NCI-H1694 (cell line): ENCODE measurements at places on chromosomes 1 and 21.

GRCh38 chr1:53409695-53410094 is 49.5 kb upstream of the DMRTB1 start:
- no peak for DNase-seq

GRCh38 chr1:245288796-245289195 is 134.0 kb downstream of the KIF26B start:
- no peak for DNase-seq

- DNase-seq: no peak
Observed at GRCh38 chr1:157781048-157781447, 4.1 kb upstream of the FCRL2 start.

- no peak for DNase-seq
Observed at GRCh38 chr1:154181944-154182343, 10.0 kb downstream of the TPM3 start.

DNA sequence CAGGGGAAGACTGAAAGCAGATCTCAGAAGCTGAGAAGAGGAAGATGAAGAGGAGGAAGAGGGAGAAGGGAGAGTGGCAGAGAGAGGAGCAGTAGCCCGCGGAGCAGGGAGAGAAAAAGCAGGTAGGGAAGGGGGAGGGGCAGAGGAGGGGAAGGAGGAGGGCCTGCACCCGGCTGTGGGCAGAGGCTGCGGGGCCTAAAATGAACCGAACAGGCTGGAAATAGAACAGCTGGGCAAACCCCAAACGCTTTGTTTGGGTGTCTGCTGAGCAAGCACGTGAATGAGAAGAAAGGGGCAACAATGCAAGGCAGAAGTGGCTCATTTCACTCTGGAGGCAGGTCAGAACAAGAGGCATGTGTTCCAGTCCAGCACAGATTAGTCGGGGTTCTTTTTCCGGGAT is 33.5 kb downstream of the KCNC4 start:
- DNase-seq: peak; percentile 20

DNA sequence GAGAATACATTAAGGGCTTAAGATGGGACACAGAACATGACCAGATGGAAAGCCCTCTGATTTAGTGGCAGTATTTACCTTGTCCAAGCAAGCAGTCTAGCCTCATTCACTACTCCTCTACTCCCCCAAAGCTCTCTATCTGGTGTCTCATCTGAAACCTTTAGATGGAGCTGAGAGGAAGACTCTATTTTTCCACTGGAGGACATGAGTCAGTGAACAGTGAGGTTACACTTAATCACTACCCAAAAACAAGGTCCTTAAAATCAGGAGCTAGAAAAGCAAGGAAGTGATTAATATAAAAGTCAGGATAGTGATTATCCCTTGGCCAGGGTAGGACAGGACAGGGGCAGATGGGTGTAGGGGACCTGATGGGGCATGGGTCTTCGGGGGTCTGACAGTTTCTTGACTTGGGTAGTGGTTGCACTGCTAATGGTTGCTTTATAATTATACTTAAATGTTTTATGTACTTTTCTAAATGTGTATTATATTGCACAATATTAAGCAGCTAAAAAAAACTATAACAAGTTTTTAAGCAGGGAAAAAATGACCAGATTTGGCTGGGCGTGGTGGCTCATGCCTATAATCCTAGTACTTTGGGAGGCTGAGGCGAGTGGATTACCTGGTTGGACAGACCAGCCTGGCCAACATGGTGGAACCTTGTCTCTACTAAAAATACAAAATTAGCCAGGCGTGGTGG is 3.0 kb downstream of the PTPN22 start:
- DNase-seq: no peak

- DNase-seq: no peak
Observed at GRCh38 chr1:223444411-223444810, 51.2 kb downstream of the CCDC185 start.

DNA sequence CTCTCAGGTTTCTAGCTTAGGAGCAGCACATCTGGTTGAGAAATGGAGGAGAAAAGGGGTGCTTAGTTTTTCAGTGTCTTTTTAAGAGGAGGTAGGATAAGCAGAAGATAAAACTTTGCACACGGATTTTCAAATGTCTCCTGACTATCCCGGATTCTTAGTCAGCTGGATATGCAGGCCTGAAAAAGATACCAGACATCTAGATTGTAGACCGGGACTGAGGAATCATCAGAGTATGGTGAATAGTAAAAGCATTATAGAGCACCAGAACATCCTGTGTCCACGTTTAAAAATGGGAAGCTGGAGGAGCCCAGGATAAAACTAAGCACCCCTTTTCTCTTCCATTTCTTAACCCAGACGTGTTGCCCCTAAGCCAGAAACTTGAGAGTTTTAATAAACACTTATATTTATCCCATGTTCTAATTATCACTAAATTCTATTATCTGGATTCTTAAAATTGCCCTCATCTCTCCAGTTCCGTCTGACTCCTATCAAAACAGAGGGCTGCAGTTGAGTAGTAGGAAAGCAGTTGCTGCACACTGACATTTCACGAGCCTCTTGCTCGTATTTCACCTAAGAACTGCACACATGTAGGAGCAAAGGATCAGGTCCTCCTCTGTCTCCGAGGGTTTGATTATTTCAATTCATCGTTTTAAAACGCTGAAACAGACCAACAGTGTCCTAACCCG is 609 bp downstream of the PIGK start:
- no peak for DNase-seq

DNA sequence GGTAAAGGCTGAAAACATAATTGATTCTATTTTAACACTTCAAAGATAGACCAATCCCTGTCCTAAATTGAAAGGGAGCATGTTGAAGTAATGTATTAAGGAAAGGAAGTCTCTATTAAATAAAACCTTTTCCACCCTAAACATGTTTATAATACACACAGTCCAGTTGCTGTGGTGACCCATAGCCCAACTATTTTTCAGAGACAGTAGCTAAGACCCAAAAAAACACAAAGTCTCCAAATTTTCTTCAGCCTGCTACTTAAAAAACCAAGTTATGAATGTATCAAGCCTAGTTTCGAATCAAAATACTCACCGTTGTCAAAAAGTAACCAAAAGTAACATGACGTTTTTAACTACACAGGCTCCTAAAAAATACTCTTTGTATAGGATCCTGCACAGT is 1.6 kb downstream of the ELK4 start:
- DNase-seq: no peak

DNA sequence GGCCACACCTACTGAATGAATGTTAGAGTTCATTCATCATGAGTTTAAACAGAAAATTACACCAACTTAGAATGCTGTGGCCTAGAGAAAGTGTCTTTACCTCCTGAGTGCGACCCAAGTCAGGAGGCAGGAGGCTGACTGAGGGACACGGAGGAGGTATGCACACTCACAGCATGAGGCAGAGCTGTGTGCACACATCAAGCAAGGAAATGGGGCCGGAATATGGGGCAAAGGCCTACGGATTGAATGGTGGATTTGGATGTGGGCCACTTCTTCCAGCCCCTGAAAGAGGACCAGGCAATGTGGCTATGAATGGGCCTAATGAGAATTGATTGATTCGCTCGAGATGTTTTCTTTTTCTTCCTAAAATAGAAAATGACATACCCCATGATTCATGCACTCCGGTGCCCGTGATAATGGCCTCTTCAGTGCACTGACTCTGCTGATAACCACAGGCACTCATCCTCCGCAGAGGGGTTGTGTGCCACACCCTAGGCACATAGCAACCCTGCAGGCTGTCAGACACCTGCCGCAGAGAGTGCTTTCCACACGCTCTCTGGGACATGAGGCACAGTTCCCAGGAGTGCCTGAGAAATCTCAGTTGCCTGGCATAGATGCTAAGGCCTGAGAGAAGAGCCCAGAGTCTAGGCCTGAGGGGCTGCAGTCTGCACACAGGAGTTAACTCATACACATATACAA is 155.5 kb downstream of the GLUL start:
- DNase-seq: no peak

- DNase-seq: peak; percentile 7
Observed at GRCh38 chr1:85894651-85895050, 186.4 kb upstream of the ZNHIT6 start.

DNA sequence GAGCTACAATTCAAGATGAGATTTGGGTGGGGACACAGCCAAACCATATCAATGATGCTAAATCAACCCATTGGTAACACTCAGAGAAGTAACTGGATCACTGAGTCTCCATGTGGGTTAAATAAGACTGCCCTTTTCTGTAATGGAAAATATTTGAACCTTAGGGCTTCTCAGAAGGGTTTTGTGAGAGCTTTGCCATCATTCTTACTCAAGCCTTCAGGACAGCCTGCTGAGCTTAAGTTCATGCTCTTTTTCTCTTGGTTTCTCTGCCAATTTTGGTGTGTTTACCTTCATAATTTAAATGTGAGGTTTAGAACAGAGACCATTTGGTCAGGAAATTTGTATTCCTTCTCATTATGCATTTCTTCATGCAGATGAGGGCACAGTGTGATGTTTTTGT is 74.7 kb downstream of the DISC1 start:
- DNase-seq: no peak

DNA sequence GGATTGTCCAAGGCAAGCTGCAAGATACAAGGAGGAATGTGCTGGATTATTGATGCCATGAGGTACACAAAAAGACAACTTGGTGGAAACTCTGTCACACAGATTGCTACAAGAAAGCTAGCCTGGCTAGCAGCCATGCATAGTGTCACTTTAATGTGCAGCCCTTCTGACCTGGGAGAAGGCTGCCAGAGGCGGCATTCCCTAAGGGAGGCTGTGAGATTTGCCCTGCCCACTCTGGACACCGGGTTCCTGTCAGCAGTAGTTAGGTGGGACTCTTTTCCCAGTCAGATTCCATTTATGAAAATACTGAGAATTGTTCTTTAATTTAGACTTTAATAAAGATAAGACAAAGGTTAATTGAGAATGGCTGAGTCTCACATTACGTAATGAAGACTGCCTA is 47.8 kb upstream of the SYT6 start:
- DNase-seq: no peak

- DNase-seq: no peak
Observed at GRCh38 chr1:63787875-63788274, 14.1 kb downstream of the ROR1 start.

DNA sequence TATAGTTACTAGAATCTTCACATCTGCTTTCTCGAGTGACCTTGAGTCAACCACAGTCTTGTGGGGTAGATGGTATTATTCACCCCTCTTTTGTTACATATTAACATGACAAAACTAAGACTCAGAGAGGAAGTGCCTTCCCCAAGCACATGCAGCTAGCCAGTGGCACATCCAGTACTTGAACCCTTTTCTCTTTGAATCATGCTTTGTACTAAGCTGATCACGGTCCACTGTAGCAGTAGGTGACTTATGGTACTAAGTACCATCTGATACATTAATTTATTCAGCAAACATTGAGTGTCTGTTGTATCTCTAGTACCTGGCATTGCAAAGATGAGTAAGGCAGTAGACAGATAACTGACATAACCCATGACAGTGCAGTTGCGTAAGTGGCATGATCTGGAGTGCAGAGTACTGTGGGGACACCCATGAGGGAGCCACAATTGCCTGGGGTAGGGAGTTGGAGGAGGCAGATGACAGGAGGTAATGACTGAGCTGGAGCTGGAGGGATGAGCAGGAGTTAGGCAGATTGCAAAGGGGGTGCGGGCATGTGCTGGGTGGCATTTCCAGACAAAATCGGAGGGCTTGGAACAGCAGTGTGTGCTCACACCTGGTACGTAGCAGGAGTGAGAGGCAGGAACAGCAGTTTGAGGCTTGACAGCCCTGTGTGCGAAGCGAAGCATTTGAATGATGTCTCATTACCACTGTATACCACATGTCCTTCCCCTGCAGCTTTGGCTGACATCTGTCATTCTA is 29.8 kb downstream of the UCK2 start:
- DNase-seq: no peak

GRCh38 chr1:183278739-183279591 is 92.9 kb downstream of the LAMC2 start:
- DNase-seq: no peak

- no peak for DNase-seq
Observed at GRCh38 chr1:4083231-4084047, 183.4 kb upstream of the C1orf174 start.

GRCh38 chr1:214514819-214515383 is 36.5 kb downstream of the PTPN14 start:
- DNase-seq: no peak

- no peak for DNase-seq
Observed at GRCh38 chr1:177243773-177244172, 73.0 kb downstream of the BRINP2 start.

- no peak for DNase-seq
Observed at GRCh38 chr1:8367571-8368194, 49.8 kb downstream of the SLC45A1 start.

GRCh38 chr21:16370186-16370585 is 640.4 kb downstream of the USP25 start:
- no peak for DNase-seq

GRCh38 chr1:43930168-43930948 is 3.2 kb upstream of the ARTN start:
- DNase-seq: no peak

GRCh38 chr1:189409774-189410173 is 1067.9 kb downstream of the BRINP3 start:
- no peak for DNase-seq

DNA sequence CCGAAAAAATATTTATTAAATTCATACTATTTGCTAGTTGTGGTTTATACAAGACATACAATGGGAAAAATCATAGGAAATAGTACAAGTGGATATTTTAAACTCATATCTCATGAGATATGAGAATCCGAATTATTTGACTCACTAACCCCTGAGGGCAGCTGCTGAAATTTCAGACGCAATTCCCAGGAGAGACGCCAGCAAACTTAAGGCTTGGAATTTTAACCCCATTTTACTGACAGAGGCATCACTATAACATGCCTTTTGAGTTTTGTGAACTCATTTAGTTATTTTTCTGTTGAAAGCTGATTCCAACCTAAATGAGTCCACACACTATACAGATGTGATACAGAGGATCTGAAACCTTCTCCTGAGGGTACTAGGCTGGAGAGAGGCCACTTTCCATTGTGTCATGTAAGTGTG is 5.9 kb upstream of the MROH9 start:
- DNase-seq: no peak

DNA sequence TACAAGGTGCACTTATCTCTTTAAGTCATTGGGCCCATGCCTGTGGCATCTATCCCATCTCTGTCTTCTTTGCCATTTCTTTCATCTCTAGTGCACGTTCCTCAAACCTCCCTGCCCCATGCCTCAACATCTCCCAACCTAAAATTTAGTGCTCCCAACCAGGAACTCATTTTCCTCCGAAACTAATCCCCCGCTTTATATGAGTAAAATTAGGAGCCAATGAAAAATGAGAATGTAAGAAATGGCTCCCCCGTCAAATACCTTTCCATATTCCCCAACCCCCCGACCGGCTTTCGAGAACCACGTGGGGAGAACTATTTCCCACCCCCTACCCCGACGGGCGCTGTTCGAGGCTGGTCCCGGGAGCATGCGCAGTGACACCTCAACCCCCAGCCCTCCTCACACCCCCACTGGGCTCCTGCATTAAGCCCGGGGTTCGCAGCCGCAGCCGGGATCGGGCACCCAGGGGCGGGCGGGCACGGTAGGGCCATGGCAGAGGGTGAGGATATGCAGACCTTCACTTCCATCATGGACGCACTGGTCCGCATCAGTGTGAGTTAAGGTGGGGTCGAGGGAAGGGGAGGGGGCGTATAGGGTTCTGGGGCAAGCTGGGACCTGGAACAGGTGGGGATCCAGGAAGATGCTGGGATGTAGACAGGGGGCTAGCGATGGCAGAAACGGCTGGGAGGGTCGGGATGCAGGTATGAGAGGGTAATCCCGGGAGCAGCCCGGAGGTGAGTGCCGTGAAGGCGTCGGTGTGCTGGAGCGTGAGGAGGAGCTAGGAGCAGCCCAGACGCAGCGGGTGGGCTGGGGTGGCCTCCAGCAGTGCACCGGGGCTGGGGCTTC is at the start of gene TRIM46:
Gene TRIM46, plus strand, starts transcription at position 372 of the 846 bp plus-strand sequence. Its CDS starts 118 bp downstream, at position 490.
- peak; percentile 90 for DNase-seq

- DNase-seq: no peak
Observed at GRCh38 chr1:31760471-31761470, 3.4 kb downstream of the ADGRB2 start.
